ENCODE measurements at places on chromosomes 6 and 20. TPM values are rescaled to one million over a fixed set of nuclear protein-coding genes. Genes with fewer than 3 reads are reported as not detected.

DNA sequence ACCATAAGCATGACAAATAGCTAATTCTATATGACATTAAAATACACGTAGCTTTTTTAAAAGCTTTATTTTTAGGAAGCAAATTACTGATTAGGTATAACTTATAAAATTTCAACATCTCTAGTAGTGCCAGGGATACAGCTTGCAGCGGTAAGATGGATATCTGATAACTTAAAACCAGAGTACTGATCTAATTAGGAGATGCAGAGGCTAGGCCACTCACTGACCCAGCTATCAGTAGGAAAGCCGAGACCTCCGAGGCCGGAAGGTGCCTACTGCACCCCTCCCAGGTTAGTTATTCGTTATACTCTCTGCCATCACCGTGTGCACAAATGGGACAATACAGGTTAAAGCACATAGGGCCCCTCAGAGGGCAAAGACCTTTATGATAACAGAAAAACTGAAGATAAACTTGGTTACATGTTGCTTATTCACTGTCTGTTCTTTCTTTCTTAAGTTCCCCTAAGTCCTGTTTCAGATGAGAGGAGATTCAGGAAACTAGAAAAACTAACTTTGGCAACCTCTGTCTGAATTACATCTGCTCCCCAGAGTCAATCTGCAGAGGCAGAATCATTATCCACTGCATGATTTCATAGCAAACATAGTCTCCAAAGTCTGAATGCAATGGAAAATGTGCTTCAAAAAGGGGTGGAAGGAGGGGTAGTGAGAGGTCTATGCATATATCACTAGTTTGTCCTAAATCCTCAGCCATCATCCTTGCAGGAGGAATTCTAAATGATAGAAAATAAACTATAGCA lies 60.8 kb downstream of the RIPOR2 start:
- peaks cover 30% of the 10 kb centered on the region for H3K4me1 ChIP-seq
- no peak for DNase-seq
- no peak overlapping the region for H3K4me3 ChIP-seq
- H3K27ac ChIP-seq: no peak overlapping the region
- no peaks in the 10 kb centered on the region for H3K27me3 ChIP-seq

GRCh38 chr6:11072101-11072500 lies 21.5 kb upstream of the SMIM13 start:
- H3K27me3 ChIP-seq: no peaks in the 10 kb centered on the region
- no peak overlapping the region for H3K27ac ChIP-seq
- no peak overlapping the region for H3K4me3 ChIP-seq

DNA sequence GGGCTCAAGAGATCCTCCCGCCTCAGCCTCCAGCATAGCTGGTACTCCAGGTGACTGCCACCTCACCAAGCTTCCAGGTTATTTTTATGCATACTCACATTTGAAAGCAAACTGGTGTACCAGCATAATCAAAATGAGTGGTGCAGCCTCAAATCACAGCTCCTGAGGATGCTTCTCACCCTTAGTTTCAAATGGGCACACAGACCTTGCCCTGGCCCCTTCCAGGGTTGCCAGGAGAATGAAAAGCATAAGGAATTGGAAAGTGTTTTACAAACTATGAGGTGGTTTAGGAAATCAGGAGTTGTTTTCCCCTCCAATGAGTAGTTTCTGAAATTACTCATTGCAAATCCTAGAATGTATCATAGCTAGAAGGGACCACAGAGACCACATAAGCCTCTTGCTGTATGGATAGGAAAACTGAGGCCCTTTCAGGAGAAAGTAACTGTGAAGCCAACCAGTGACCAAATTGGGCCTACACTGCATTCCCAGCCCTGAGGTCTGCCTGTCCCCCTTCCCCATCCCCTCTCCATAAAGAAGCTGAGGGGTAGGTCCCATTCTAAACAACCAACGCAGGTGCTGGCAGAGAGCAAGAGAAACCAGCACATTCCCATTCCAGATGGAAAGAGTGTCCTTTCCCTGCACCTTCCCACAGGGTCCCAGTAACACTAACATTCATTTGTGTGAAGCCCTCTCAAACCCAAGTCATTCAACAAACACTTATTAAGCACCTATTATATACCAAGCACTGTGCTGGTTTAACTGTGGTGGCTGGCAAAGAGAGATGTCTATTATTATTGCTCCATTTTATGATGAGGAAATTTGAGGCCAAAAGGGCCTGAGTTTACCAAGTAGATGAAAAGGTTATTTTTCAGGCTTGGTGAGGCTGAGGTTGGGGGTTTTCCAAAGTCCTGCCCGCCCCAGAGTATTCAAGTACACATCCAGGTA lies 2.1 kb upstream of the E2F1 start:
- no peaks in the 10 kb centered on the region for H3K27me3 ChIP-seq
- H3K27ac ChIP-seq: no peak overlapping the region
- H3K36me3 ChIP-seq: no peaks in the 10 kb centered on the region
- H3K4me1 ChIP-seq: peaks cover 47% of the 10 kb centered on the region
- DNase-seq: no peak

DNA sequence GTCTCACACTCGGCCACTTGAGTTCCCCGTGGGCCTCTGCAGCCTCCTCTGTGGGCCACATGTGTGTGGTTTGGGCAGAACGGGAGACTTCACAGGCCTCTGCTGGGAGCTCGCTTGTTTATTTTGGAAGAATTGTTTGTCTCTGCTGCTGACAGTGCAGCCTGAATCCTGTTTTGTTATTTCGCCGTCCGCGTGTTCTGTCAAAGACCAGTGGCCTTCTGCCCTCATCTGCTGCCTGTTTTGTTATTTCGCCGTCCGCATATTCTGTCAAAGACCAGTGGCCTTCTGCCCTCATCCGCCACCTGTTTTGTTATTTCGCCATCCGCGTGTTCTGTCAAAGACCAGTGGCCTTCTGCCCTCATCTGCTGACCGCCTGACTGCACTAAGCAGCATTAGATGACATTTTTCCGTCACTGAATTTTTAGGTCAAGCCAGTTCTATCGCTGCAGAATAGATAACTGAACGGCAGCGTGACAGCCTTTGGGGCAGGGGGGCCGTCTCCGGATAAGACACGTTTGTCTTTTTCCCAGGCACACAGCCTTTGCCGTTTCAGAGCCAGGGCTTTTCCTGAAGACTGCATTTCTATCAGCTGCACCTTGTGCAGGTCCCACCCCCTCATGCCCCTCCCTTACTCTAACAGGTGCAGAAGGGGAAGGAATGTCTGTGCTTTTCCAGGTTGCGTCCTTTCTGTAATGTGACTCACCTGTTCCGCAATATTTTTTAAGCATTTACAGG lies 158.5 kb upstream of the AFDN start:
- H3K27me3 ChIP-seq: no peaks in the 10 kb centered on the region
- H3K4me1 ChIP-seq: no peaks in the 10 kb centered on the region
- H3K36me3 ChIP-seq: no peaks in the 10 kb centered on the region
- H3K4me3 ChIP-seq: no peak overlapping the region
- DNase-seq: no peak

FHL5 gene
- not detected for total RNA-seq

DNA sequence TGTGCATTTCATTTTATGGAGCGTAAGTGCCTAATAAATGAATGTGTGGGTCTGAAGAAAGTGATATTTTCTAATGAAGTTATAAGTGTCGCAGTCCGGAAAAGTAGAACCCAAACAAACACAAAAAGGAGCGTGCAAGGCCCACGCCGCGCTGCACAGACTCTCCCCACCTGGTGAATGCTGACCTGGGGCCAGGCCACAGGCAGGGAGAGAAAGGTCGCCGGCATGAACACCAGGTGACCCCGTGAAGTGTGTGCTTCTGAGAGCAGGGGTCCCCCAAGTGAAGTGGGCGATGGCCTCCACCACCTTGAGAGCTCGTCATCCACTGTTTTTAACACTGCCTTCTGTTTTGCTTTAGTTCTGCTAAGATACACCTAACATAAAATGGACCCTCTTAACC lies 114.8 kb downstream of the MYLK4 start:
- peaks cover 8% of the 10 kb centered on the region for H3K27me3 ChIP-seq
- no peak overlapping the region for H3K27ac ChIP-seq
- H3K4me3 ChIP-seq: no peak overlapping the region
- H3K36me3 ChIP-seq: no peaks in the 10 kb centered on the region

IL17A gene
- not detected for total RNA-seq

DNA sequence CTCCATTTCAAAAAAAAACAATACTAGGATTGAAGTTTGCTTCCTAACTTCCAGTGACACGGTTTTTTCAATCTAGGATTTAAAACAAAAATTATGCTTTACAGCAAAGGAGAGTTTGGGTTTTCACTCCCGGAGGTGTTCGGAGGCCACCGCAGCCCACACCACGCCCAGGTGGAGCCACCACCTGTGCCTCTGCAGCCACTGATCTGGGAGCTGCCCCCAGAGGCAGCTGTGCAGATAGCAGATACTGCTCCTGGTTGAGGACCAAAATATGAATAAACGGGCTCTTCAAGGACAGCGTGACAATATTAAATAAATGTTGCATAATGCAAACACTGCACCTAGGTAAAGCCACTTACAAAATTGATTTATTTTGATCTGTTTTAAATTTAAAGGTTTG lies 30.2 kb downstream of the DLL1 start:
- H3K4me3 ChIP-seq: no peak overlapping the region
- H3K27ac ChIP-seq: no peak overlapping the region
- no peaks in the 10 kb centered on the region for H3K4me1 ChIP-seq

DNA sequence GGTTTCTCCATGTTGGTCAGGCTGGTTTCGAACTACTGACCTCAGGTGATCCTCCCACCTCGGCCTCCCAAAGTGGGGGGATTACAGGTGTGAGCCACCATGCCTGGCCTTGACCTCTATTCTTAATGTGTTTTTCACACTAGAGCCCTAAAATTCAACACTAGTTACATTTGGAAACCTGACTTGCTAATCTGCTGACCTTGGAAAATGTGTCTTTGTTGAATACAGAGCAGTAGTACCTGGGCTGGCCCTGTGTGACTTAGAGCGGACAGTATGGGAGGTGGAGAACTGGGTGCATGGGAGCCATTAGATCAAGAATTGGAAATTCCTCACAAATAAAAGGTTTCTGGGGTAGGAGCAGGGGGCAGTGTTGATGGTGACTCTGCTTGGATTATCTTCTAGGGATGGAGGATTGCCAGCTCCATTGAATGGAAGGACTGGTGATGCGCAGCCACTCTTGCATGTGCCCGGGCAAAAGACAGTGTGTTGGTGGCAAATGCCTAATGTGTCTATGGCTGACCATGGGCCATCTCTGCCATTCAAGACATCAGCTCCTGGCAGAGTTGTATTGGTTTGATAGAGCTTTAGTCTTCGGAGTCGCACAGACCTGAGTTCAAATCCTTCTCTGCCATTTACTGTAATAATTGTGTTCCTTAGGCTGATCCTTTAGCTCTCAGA lies 53.4 kb downstream of the RALY start:
- H3K27me3 ChIP-seq: no peaks in the 10 kb centered on the region
- H3K27ac ChIP-seq: no peak overlapping the region
- H3K36me3 ChIP-seq: peaks cover 15% of the 10 kb centered on the region
- H3K4me3 ChIP-seq: no peak overlapping the region

- no peak overlapping the region for H3K27ac ChIP-seq
- no peak for DNase-seq
- H3K4me3 ChIP-seq: no peak overlapping the region
- no peaks in the 10 kb centered on the region for H3K27me3 ChIP-seq
- H3K36me3 ChIP-seq: no peaks in the 10 kb centered on the region
Observed at GRCh38 chr6:81979767-81980166, 227.3 kb upstream of the TENT5A start.

DNA sequence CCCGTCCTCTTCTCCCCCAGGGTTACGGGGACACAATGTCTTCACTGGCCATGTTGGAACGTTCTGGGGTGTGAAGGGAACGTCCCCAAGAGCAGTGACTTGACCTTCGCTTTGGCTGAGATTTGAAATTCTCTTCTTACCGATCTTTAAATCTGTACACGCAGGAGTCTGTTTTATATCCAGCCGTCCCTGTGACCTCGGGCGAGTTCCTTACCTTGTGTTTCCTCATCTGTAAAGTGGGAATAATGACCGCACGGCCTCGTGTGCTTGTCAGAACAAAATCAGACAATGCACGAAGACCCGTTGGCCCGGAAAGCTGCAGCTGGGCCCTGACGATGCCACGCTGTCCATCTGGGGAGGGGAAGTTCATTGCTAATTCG lies 454.3 kb downstream of the PREX1 start:
- no peaks in the 10 kb centered on the region for H3K36me3 ChIP-seq
- H3K27me3 ChIP-seq: peaks cover 6% of the 10 kb centered on the region
- H3K4me1 ChIP-seq: no peaks in the 10 kb centered on the region

LTB gene
- total RNA-seq: 239 TPM

GGTLC1 gene
- total RNA-seq: not detected

GRCh38 chr6:15405129-15406068 lies 159.5 kb downstream of the JARID2 start:
- no peak for DNase-seq
- H3K27me3 ChIP-seq: no peaks in the 10 kb centered on the region
- H3K27ac ChIP-seq: no peak overlapping the region
- no peaks in the 10 kb centered on the region for H3K36me3 ChIP-seq
- peaks cover 38% of the 10 kb centered on the region for H3K4me1 ChIP-seq

DNA sequence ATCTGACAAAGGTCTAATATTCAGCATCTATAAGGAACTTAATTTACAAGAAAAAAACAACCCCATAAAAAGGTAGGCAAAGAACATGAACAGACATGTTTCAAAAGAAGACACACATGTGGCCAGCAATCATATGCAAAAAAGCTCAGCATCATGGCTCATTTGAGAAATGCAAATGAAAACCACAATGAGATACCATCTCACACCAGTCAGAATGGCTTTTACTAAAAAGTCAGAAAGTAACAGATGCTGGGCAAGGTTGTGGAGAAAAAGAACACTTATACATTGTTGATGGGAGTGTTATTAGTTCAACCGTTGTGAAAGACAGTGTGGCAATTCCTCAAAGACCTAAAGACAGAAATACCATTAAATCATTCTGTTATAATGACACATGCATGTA lies 289.9 kb upstream of the MMS22L start:
- no peak overlapping the region for H3K27ac ChIP-seq
- no peaks in the 10 kb centered on the region for H3K4me1 ChIP-seq
- H3K27me3 ChIP-seq: no peaks in the 10 kb centered on the region
- H3K36me3 ChIP-seq: no peaks in the 10 kb centered on the region
- no peak for DNase-seq
- H3K4me3 ChIP-seq: no peak overlapping the region

DNA sequence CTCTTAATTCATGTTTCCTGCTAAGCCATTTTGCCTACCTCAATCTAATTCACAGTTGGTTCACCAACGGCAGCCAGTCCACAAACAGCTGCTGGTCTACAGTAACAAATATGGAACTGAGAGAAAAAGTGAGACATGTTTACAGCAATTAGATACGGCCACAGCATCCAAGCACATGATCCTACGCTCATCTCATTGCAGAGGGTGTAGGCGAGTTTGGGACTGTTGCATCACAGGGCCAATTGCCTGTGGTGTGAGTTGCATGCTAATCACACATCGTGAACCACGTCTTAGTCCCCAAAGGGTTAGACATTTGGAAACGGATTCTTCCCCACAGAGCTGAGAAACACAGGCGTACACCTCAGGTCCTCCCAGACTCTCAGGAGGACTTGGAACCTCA lies 166.9 kb downstream of the EYA2 start:
- peaks cover 4% of the 10 kb centered on the region for H3K27me3 ChIP-seq
- H3K4me3 ChIP-seq: no peak overlapping the region
- H3K4me1 ChIP-seq: no peaks in the 10 kb centered on the region
- no peaks in the 10 kb centered on the region for H3K36me3 ChIP-seq

Data from CD4-positive, alpha-beta T cell (primary cell).